ENCODE measurements at places on chromosomes 4 and X.

DNA sequence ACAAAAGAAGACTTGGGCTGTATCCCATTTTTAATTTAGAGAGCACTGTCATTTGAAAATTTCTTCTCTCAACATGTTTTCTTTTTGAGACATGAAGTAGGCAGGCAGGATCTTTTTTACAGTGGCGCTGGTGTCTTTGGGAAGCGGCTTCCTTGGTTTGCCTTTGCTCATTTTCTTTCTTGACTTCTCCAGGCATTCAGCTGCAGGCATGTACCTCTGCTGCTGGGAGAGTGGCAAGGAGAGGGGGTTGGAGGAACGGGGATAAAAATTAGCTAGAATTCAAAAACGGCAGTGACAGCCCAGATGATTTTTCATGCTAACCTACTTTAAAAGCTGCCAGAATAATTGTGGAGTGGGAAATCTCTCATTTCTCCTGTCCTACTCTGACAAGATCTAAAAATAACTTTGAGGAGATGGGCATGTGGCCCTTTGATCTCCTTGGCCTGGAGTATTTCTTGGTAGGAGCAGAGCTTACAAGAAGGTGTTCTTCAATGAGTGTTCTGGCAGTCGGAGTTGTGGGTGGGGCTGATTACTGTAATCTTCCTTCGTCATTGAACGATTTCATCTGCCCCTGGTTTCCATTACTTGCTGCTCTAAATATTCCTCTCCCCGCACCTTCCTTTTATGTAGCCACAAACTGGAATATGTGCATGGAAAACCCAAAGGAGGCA is 54.8 kb downstream of the TBL1X start:
- no peak for DNase-seq

GRCh38 chr4:74665346-74665745 is 129.0 kb downstream of the BTC start:
- DNase-seq: no peak

- DNase-seq: no peak
Observed at GRCh38 chr4:48796927-48797679, 17.0 kb upstream of the FRYL start.

- DNase-seq: no peak
Observed at GRCh38 chr4:95985051-95985450, 145.2 kb downstream of the PDHA2 start.

GRCh38 chr4:112940336-112940735 is 109.1 kb upstream of the ANK2 start:
- no peak for DNase-seq

DNA sequence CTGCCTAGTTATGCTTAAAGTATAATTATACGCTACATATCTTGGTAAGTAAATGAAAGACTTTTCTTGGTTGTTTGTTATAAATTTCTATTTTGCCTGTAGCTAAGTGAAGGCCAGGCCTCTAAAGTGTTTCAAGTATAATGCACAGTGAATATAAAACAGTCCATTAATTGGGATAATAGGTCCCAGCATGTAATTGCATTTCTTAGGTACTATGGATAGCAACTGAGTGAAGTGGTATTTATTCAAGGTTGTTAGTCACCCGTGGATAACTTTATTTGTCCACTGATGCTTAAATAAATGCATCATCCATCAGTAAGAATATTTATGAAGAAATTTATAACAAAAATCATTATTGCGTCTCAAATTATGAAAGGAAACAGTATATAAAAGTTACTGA is 59.1 kb downstream of the TEX13C start:
- DNase-seq: no peak

GRCh38 chr4:94961420-94961819 is 203.7 kb downstream of the BMPR1B start:
- DNase-seq: no peak

DNA sequence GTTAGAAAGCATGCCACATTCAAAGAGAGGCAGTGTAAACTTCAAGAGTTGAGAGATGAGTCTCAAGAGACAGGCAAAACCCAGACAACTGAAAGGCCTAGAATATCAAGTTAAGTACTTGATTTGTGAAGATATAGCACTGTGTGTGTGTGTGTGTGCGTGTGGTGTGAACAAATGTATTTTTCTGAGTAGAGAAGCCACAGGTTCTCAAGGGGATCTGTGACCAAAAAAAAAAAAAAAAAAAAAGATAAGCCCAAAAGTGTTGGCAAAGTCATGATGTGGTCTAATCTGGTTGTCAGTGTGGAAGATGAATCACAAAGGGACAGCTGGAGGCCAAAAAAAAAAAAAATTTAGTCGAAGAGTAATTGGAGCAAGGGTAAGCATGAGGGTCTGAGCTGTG is 3.9 kb downstream of the RIPPLY1 start:
- no peak for DNase-seq

- no peak for DNase-seq
Observed at GRCh38 chr4:184408021-184408683, 66.2 kb downstream of the IRF2 start.

All from stimulated activated CD4-positive, alpha-beta T cell treated with anti-CD3 and anti-CD28 coated beads, Interleukin-1b, Interleukin-23, amount 100 ng/mL, for 1 hour (primary cell).